Choroid plexus epithelial cell (primary cell): ENCODE measurements at places on chromosomes 3 and 15.

DNA sequence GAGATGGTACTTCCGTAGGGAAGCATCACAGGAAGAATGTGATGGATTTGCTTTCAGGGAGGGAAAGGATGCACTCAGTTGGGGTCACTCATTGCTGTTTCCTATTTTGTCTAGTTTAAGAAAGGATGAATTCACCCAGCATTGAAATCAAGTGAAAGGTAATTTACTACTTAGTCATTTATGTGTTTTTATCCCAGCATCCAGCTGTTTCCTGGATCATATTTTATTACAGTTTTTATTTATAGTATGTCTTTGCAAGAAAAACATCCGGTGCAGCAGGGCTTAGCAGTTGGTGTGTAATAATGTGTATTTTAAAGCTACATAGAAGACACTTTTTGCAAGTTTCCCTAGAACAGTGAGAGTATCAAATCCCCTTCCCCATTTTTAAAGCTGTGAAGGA, 37.4 kb upstream of the GOLGA8B start:
- DNase-seq, result no peak

- peak; percentile 14 for DNase-seq
Measured at GRCh38 chr3:133856316-133856715, 39.4 kb downstream of the RAB6B start.

DNA sequence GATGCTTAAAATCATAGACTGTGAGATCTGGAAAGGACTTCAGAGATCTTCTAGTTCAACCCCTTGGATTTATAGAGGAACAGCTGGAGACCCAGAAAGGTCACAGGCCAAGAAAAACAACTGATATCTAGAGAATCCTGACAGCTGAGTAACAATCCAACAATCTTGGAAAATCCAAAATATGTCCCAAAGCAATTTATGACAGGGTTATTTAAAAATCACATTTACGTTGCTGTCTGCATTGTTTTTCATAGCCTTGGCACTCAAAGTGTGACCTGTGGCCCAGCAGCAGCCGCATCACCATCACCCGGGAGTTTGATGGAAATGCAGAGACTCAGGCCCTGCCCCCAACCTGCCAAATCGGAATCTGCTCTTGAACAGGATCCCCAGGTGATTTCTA, 78.8 kb downstream of the FBN1 start:
- DNase-seq, result peak; percentile 87

DNA sequence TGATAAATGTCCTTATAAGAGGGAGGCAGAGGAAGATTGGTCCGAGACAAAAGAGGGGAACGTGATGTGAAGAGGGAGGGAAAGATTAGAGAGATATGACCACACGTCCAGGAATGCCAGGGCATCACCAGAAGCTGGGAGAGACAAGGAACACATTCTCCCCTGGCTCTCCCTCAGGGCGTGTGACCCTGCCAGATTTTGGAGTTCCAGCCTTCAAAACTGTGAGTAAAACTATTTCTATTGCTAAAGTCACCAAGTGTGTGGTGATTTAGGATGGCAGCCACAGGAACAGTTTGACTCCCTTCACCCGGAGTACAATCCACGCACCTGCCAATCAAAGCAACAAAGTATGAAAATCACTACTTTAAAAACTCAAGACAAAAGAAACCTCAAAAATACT, 32.1 kb upstream of the TJP1 start:
- DNase-seq, result no peak

DNA sequence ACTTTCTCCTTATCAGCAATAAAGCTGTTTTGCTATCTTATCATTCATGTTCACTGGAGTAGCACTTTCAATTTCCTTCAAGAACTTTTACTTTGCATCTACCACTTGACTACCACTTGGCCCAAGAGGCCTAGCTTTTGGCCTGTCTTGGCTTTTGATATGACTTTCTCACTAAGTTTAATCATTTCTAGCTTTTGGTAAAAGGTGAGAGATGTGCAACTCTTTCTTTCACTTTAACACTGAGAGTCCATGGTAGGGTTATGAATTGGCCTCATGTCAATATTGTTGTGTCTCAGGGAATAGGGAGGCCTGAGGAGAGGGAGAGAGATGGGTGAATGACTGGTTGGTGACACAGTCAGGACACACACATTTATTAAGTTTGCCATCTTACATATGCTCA, 31.0 kb upstream of the FAM3D start:
- no peak for DNase-seq

GRCh38 chr3:71244153-71244825, 339.2 kb downstream of the FOXP1 start:
- peak; percentile 84 for DNase-seq

DNA sequence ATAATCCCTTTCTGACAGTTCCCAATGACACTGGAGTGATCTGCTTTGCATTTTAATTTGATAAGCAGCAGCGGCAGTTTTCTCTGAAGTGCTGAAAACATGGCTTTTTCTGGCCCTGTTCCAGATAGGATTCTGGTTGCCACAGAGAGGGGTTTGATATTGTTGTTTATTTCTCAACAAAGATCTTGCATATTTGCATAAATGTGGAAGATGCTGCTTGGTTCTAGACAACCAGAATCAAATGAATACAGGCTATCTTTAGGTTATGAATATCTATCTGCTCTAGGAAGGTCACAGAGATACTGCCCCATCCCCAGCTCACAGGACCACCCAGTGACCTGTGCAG, 137.1 kb downstream of the ZNF609 start:
- DNase-seq, result no peak

DNA sequence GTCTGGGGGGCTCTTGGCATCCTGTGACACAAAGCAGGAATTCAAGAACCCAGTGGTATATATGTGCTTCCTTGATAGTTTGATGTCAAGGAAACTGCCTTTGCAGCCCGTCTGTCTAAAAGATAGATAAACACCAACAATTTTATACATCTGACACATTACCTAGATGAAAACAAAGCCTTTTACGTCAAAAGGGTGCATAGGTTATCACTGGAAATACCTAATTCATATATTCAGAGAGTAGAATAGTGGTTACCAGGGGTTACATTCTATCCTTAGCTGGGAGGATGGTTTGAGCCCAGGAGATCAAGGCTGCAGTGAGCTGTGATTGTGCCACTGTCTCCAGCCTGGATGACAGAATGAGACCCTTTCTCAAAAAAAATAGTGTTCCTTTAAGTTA, 356.9 kb upstream of the RASGRP1 start:
- DNase-seq, result no peak

DNA sequence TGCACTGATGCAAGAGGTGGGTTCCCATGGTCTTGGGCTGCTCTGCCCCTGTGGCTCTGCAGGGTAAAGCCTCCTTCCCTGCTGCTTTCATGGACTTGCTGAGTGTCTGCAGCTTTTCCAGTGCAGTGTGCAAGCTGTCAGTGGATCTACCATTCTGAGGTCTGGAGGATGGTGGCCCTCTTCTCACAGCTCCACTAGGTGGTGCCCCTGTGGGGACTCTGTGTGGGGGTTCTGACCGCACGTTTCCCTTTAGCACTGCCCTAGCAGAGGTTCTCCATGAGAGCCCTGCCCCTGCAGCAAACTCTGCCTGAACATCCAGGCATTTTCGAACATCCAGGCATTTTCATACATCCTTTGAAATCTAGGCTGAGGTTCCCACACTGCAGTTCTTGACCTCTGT, 329.8 kb upstream of the NAALADL2 start:
- no peak for DNase-seq

GRCh38 chr3:141529256-141529655, 42.4 kb downstream of the RASA2 start:
- DNase-seq, result no peak

- DNase-seq, result peak; percentile 86
Measured at GRCh38 chr3:53219895-53220483, 35.8 kb downstream of the TKT start.

DNA sequence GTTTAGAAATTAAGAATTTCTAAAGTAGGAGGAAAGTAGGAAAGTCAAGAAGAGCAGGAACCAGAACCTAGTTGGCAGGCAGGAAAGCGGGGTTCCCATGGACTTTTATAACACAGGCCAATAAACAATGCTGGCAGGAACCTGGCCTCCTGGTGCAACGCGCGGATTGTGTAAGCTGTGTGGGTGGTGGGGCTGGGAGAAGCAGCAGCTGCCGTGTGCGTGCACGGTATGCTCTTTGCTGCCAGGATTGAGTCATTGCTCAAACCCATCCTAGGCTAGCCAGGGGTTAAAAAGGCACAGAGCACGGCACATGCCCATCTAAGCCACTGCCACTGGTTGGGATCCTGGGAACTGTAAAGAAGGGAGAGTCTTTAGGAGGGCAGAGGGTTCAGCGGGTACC, 209.9 kb upstream of the RGMA start:
- no peak for DNase-seq

DNA sequence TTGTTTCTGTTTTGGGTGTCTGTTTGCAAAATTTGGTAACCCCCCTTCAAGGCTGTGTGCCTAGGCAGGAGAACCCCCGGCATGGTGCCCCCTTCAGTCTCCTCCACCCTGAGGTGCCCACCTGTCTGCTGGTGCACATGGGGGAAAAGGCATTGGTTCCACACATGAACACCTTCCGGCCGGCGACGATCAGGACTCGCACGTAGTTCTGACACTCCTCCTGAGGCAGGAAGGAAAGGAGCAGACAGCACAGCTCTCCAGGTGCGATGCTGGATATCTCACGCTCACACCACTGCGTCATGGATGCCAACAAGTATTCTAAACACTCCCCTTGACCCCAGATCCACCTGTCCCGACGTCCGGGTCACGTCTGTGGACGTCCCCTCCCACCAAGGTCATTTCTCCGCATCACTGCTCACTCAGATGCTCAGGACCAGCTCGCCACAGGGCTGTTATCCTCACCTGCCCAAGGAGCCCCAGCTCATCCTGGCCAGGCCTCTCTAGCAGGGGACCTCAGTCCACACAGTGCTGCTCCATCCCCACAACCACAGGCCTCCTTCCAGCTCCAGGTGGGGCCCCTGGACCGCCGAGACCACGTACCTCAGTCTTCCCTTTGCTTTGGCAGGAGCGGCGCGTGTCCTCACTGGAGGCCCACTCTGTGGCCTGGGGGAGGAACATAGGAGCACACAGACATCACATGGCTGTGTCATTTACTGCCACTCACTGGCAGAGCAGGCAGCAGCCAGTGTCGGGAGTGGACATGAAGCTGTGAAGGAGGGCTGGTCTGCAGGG, 99.0 kb downstream of the SEMA5B start:
- DNase-seq, result no peak

DNA sequence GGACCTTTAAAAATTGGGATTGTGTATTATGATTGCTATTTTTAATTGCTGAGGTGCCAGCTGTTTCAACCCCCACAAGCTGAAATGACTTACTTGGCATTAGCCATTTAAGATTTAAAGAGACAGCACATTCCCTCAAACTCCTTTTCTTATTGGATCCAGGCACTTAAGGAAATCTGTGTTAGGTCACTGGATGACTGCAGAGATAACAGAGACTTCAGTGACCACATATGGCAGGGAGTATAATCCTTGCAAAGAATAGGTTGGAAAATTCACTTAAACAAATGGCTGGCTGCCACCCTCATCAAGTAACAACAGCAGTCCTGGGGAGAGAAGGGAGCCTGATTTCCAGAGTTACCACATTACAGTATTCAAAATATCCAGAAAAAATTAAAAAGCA, 66.6 kb downstream of the SLMAP start:
- DNase-seq, result no peak

- DNase-seq, result no peak
Measured at GRCh38 chr15:43229977-43230376, 9.2 kb upstream of the EPB42 start.

DNA sequence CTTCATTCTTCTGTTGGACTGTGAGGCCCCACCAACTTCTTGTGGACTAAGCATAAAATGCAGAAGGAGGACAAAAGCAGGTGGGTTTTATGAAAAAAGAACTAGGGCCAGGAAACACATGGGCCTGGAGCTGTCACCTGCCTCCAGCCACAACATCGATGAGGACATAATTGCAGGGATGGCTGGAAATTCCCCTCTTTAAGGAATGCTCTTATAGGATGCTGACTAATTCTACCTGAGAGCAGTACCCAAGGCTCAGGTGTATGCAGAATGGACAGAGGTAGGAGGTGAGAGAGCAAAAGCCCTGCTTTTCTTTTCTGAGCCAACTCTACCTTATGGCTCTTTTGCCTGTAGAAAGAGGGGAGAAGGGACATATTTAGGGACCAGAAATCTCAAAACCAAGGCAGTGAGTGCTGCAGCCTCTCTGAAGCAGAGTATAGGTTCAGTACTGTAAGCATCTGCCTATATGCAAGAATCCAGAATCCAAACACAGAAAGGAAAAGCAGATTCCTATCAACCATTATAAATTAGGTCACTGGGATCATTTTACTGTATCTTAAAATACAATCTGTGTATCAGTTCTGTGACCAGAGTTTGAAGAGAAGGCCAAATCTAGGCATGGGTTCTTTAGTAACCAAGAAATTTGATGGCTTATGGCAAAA, 205.3 kb upstream of the WNT5A start:
- DNase-seq, result no peak

GRCh38 chr3:112763258-112763657, 83.4 kb downstream of the CD200R1L start:
- no peak for DNase-seq

DNA sequence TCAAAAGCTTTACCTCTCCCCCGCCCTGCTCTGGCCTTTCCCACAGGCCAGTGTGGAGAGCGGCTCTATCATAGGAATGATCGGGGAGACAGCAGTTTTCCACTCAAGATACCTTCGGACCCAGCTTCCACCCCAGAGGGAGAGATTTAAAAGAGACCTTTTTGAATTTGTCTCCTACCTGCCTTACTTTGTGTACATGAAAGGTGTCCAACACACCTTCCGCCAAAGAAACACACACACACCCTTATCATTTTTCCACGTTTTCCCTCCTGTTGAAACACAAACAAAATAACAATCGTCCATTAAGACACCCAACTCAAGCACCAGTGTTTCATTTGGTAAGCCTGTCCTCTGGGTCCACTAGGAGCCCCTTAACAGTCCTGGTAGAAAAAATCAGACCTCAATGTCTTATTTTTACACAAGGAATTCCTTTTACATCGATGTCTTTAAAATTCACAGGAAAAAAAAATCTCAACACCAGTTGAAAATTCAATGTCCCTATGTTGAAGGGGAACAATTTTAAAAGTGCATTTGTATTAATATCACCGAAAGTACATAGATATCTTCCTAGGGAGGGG, 4.0 kb downstream of the HES1 start:
- peak; percentile 49 for DNase-seq
